ENCODE measurements at places on chromosomes 6 and 20.
A peak's percentile ranks its signal among the peaks of the same experiment; 100 is the strongest.

GRCh38 chr6:108127056-108127455 is 38.8 kb upstream of the NR2E1 start:
- no peak for DNase-seq

DNA sequence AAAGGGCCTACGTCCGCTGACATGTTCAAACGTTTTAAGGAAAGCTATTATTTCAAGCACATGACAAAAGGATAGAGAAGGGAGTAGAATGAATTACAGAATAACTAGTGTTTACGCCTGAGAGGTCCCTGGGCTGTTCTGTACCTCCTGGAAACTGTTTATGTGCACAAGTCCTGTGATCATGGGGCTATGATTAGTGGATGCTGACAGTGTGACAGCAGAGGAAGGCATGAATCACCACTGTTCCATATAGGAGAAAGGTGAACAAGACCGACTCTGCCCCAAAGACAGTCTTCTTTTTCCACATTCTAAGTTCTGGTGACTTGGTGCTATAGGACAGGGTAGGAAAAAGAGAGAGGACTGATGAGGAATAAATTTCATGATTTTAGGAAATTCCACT is 249.2 kb upstream of the PRDM1 start:
- DNase-seq = no peak

- no peak for DNase-seq
Observed at GRCh38 chr6:105849746-105850145, 236.4 kb upstream of the PRDM1 start.

DNA sequence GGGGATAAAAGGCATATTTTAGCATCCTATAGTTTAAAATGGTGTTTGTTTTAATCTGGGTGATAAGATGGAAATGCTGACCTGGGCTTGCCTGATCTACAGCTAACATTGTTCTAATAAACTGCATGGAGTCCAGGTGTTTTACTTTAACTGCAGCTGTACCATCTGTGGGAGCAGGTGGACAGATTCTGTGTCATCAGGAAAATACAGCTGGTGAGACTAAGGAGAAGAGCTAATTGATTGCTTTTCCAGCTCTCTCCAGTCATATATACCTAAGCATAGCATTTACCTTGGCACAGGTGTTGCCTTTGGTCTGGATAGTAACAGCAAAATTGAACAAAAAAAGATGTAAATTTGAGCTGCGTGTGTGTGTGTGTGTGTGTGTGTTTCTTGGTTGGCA is 31.6 kb downstream of the CBFA2T2 start:
- no peak for DNase-seq

DNA sequence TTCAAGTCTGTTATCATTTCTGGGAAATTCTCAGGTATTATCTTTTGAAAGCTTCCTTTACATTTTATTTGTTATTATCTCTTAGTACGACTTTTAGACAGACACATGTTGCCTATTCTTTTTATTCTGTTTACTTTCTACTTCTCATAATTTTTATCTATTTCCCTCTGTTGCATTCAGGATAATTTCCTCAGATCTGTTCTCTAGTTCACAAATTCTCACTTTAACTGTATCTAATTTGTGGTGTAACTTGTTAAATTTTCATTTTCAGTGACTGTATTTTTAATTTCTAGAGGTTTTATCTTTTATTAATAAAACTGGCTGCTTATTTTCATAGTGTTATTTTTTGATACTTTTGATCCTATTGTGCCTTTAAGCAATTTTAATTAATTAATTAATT is 16.0 kb downstream of the ATRN start:
- DNase-seq = no peak

GRCh38 chr6:123168892-123169773 is 173.1 kb downstream of the CLVS2 start:
- no peak for DNase-seq

DNA sequence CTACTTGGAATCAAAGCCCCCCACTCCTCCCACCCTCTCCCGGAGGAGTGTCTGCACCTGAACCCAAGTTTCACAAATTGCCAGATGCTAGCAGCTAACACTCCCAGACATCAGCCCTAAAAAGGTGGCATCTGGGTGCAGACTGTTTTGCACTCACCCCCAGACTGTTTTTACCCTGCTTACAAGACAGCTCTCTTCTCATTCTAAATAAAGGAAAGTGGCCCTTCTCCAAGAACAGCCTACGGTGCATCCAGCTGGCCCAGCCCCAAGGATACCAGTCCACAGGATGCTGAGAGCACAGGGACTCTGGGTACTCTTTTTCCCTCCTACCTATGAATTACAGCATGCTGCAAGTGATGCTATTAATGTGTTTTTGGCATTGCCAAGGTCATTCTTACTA is 842.0 kb upstream of the FLRT3 start:
- no peak for DNase-seq

DNA sequence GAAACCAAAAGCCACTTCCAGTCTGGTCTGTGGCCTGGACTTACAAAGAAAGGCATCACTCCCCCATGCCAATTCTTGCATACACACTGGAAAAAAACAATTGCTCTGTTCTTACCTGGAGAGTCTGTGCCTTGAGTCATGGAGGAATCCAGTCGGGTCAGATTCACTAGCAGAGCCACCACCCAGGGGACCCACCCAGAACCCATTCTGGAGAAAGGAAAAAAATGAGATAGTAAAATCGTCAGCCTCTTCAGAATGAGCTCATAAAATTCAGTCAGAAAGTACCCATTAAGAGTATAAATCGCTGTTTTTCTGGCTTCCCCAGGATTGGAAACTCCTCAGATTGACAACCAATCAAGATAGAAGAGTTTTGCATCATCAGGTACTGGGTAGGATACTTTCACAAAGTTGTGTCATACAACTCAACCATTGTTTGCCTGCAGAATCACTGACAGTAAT is at the start of gene HLA-DOB:
Gene HLA-DOB, minus strand, starts transcription at position 257 of the 459 bp plus-strand sequence. Its CDS starts 51 bp downstream, at position 206.
- no peak for DNase-seq

DNA sequence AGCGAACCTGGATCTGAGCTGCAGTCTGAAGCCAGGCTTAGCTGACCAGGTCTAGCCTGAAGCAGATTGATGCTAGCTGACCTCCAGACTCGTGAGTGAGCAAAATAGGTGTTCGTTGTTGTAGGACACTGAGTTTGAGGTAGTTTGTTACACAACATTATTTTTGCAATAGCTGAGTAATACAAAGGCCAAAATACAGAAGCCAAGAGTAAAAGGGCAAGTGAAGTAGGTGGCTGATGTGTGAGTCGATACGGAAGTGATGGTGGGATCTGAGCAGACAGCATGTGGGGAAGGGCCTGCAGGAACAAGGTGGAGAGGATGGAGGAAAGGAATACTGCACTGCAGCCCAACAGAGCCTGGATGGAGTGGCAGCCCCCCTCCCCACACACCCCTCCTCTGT is 8.5 kb upstream of the SPATS1 start:
- DNase-seq = peak; percentile 36

DNA sequence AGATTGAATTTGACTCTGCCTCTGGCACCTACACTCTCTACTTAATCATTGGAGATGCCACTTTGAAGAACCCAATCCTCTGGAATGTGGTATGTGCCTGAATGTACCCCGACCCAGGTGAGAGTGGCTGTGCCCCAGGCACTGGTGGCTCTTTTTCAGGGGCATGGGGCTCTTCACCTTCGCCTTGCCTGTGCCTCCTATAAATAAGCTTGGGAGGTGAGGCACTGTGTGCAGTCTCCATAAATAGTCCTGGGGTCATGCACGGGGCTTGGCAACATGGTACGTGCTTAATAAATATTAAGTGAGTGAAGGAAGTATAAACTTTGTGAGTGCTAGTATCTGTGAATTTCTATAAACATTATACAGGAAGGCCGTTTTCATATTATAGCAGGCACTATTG is 33.0 kb downstream of the GHRH start:
- no peak for DNase-seq

- no peak for DNase-seq
Observed at GRCh38 chr6:39696986-39697788, 28.0 kb downstream of the KIF6 start.

GRCh38 chr6:1070085-1070521 is 241.8 kb upstream of the FOXQ1 start:
- DNase-seq = no peak

DNA sequence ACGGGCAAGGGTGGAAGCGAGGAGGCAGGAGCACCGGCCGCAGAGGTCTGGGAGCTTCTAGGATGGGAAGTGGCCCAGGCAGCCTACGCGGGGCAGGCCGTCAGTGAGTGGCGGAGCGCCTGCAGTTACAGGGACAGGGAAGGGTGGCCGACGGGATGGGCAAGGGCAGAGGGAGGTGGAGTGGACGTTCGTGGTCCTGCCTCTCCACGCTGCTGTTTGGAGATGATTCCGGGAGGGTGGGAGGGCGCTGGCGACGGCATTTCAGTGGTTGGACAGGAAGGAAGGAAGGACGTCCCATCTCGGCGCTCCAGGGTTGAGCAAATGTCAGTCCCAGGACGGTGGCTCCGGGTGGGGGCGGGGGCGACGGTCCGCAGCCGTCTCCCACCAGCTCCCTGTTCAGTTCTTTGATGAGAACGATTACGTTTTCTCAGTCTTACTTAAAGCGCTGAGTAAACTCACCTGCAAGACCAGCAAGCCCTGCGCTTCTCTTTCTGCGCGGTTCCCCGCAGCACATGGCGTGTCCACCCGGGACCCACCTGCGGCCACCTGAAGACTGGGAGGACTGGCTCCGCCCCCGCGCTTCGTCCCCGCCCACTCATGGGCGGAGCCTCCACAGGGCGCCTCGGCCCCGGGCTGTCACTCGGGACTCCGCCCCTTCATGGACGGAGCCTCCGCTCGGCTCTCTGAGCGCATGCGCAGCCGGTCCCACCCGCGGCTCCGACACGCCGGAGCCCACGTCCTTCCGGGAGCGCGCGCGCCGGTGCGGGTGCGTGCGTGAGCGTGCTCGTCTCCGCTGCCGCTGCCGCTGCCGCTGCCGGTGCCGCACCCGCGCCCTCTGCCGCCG is at the start of gene DNAJC5:
Gene DNAJC5, plus strand, starts transcription at position 769 of the 844 bp plus-strand sequence. CDS start 33,220 bp downstream, outside the sequence.
- DNase-seq = peak; percentile 90

- no peak for DNase-seq
Observed at GRCh38 chr6:33885132-33886057, 81.6 kb upstream of the MLN start.

DNA sequence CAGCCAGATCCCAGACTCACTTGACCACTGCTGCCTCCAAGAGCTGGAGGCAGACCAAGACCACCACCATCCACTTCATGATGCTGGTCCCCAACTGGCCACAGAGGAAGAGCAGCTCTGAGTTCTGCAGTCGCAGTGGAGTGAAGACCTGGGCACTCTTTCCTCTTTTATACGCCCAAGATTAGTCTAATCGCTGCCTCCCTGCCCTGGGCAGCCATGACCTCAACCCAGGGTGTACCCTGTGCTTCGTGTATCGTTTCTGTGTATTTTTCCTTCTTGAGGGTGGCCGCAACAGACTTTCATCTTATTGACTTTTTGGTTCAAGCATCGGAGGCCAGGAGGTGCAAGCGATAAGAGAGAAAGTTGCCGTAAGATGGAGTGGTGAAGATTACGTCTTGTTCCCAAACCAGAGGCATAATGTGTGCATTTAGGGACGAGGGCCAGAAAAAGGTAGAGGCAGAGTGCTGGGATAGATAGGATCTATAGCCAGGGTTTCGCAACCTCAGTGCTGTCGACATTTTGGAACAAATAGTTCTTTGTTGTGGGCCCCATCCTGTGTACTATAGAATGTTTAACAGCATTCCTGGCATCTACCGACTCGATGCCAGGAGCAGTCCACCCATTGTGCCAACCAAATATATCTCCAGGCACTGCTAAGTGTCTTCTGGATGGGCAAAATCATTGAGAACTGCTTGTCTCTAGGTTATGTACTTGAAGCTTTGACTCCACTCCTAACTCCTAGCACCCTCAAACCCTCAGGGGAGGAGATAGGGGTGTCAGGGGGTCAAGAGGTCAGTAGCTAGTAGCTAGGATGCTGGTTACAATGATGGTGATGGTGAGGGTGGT is at the start of gene PGC:
Gene PGC, minus strand, starts transcription at position 142 of the 846 bp plus-strand sequence. Its CDS starts 63 bp downstream, at position 79.
- DNase-seq = no peak

DNA sequence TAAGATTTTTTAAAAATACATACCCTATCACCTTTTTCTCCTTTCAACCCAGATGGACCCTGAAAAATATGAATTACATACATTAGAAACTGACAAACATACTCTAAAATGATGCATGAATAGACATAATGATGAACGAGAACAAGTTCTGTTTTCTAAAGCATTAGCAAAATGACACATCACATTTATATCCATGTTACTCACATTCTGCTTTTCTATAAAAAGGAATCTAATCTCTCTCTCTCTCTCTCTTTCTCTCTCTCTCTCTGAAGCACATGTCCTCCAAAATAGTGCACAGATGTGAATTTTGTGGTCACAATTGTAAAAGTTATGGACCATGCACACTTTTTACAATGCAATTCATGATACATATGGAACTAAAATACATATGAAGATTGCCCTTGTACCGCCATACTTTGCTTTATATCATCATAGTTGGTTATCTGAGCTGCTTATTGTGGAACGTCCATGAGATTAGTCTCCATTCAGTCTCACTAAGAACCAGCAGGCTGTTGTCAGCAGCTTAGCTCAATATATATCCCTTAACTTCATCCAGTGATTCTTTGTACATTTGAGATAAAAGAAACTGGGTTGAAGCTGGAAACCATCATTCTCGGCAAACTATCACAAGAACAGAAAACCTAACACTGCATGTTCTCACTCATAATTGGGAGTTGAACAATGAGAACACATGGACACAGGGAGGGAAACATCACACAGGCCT is 114.2 kb downstream of the COL12A1 start:
- no peak for DNase-seq

GRCh38 chr20:19775353-19776253 is 17.5 kb downstream of the RIN2 start:
- no peak for DNase-seq

DNA sequence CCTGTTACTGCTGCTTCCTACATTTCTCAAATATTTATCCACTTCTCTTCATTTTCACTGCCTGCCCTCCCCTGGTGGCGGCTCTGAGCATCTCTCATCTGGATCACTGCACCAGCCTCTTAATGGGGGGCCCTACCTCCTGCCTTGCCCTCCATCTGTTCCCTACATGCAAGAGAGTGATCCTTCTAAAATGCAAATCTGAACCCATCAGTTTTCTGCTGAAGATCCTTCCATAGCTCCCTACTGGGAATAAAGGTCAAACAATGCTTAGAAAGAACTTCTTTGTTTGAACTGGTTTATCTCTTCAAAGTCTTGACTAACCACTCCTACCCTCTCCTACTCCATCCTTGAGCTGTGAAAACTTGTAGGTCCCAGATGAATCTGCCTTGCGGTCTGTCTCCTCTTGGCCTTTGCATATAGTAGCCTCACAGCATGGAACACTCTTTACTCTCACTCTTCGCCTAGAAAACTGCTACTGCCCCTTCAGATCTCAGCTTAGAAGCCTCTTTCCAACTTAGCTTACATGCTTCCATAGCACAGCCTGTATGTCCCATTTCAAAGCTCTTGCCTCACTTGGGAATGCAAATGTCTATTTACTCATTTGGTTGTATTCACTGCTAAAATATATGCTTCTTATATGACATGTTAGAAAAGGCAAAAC is 119.3 kb downstream of the QRSL1 start:
- DNase-seq = no peak

GRCh38 chr6:43937236-43938177 is 167.5 kb downstream of the VEGFA start:
- DNase-seq = no peak

- peak; percentile 94 for DNase-seq
Observed at GRCh38 chr6:16305246-16305725, 66.9 kb downstream of the GMPR start.

Data from MV-4-11 (cell line).